Endothelial cell of coronary artery (primary cell): ENCODE measurements at places on chromosomes 2 and 18. TPM values are rescaled to one million over a fixed set of nuclear protein-coding genes. Genes with fewer than 3 reads are reported as not detected.

CD28 gene
- under 0.01 TPM in 2 replicates for total RNA-seq

CTNNA2 gene
- not detected in 2 replicates for total RNA-seq

CHST10 gene
- 11.5 and 13.0 TPM in 2 replicates for total RNA-seq

ALPI gene
- not detected in 2 replicates for total RNA-seq

STPG4 gene
- 0.09 TPM in 2 replicates for total RNA-seq
